ENCODE measurements at places on chromosomes 2 and 18. TPM values are rescaled to one million over a fixed set of nuclear protein-coding genes. Genes with fewer than 3 reads are reported as not detected.

CNTNAP5 gene
- 0.49 TPM for total RNA-seq

DSG1 gene
- total RNA-seq, result not detected

ASAP2 gene
- 16.5 TPM for total RNA-seq

APCDD1 gene
- 1.0 TPM for total RNA-seq

B3GNT7 gene
- 89.4 TPM for total RNA-seq

HAAO gene
- 0.97 TPM for total RNA-seq

SERPINB10 gene
- total RNA-seq, result not detected

LAMA3 gene
- 4.9 TPM for total RNA-seq

TEKT4 gene
- total RNA-seq, result not detected

KLHL29 gene
- 6.5 TPM for total RNA-seq

LINC00305 gene
- total RNA-seq, result not detected

COL3A1 gene
- total RNA-seq, result 0.17 TPM

DNA sequence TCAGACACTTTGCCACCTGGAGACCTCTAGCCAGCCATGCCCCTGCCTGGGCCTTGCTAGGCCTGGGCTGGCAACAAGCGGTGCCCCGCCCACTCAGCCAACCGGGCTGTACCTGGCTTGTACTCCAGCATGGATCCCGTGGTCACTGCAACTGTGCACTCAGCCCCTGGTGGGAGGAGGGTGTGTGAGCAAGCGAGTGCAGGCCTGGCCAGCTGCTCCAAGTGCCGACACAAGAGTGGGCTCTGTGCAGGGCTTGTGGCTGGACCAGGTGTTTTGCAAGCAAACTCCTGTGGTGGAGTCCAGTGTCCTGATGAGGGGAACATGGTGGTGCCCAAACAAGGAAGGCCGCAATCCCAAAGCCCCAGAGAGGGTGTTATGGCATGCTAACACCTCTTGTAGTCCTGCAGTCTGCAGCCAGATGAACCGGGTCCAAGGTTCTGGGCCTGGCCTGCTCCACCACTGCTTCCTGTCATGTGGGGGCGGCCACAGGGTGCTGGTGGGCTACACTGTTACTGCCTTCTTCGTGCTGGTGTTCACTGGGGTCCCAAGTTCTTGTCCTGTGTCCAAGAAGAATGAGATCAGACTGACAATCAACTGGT is 60.1 kb upstream of the CD28 start:
- no peak overlapping the region for H3K27ac ChIP-seq
- no peaks in the 10 kb centered on the region for H3K36me3 ChIP-seq
- no peak overlapping the region for H3K4me3 ChIP-seq
- no peak for DNase-seq

GRCh38 chr2:160993654-160994061 is 166.6 kb upstream of the TANK start:
- peaks cover 7% of the 10 kb centered on the region for H3K4me1 ChIP-seq
- H3K4me3 ChIP-seq, result no peak overlapping the region
- no peak overlapping the region for H3K27ac ChIP-seq
- no peak for DNase-seq
- no peaks in the 10 kb centered on the region for H3K27me3 ChIP-seq

- H3K27ac ChIP-seq, result no peak overlapping the region
- H3K27me3 ChIP-seq, result no peaks in the 10 kb centered on the region
- H3K4me1 ChIP-seq, result no peaks in the 10 kb centered on the region
- H3K36me3 ChIP-seq, result no peaks in the 10 kb centered on the region
Observed at GRCh38 chr2:240618776-240619175, 6.5 kb upstream of the GPR35 start.

DNA sequence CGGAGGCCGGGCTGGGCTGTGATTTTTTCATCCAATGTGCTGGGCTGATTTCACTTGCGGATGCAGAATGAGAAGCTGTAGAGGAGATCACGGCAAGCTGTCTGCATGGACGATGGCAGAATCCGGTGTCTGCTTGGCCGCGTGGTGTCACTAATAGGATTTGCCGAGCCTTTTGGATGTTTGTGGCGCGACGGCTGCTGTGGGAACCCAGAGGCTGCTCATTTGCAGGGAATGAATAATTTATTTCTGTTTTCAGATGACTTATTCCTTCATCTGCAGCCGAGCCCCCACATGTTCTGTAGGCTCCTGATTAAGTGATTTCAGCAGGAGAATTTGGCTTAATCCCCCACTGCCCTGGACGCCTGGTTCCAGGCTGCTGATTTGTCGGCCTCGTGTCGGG is 62.6 kb downstream of the ODC1 start:
- H3K4me3 ChIP-seq, result no peak overlapping the region
- peaks cover 16% of the 10 kb centered on the region for H3K4me1 ChIP-seq
- H3K27ac ChIP-seq, result no peak overlapping the region

- H3K4me3 ChIP-seq, result no peak overlapping the region
- H3K4me1 ChIP-seq, result peaks cover 5% of the 10 kb centered on the region
- no peaks in the 10 kb centered on the region for H3K36me3 ChIP-seq
- H3K27me3 ChIP-seq, result peaks cover 33% of the 10 kb centered on the region
- no peak for DNase-seq
Observed at GRCh38 chr2:177675825-177676224, 283.3 kb downstream of the AGPS start.

DNA sequence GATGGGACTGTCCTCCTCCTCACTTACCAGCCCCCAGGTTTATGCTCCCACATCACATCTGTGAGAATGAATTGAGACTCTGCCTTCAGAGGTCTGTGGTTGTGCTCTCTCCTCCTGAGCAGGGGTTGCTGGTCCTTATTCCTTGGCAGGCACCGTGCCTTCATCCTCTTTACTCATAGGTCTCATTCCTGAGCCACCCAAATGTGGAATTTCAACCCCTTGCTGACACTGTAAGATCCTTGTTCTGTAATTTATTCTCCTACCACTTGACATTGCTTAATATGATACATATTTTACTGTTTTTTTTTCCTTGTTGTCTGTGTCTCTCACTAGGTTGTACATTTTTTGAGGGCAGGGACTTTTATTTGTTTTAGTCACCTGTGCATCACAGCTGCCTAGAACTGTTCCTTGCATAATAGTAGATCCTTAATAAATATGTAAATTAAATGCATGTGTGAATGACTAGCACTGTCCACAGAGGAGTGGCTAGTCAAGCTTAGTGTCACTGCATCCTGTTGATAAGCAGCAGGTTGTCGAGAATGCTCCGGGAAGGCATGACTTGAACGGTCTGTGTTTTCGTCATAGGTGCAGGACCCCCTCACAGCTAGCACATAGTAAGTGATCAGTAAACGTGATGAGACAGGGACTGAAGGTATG is 180.6 kb downstream of the ZNF407 start:
- H3K4me1 ChIP-seq, result no peaks in the 10 kb centered on the region
- H3K27me3 ChIP-seq, result no peaks in the 10 kb centered on the region
- H3K27ac ChIP-seq, result no peak overlapping the region

GRCh38 chr2:236973343-236973980 is 112.2 kb upstream of the COPS8 start:
- peaks cover 16% of the 10 kb centered on the region for H3K4me1 ChIP-seq
- no peak overlapping the region for H3K4me3 ChIP-seq
- DNase-seq, result no peak
- H3K27ac ChIP-seq, result no peak overlapping the region
- no peaks in the 10 kb centered on the region for H3K36me3 ChIP-seq

GRCh38 chr18:79873449-79874110 is 75.8 kb downstream of the KCNG2 start:
- H3K27me3 ChIP-seq, result no peaks in the 10 kb centered on the region
- no peaks in the 10 kb centered on the region for H3K4me1 ChIP-seq
- no peak overlapping the region for H3K4me3 ChIP-seq
- no peaks in the 10 kb centered on the region for H3K36me3 ChIP-seq
- no peak overlapping the region for H3K27ac ChIP-seq

- H3K36me3 ChIP-seq, result no peaks in the 10 kb centered on the region
- no peaks in the 10 kb centered on the region for H3K27me3 ChIP-seq
- H3K4me1 ChIP-seq, result no peaks in the 10 kb centered on the region
- H3K4me3 ChIP-seq, result no peak overlapping the region
- H3K27ac ChIP-seq, result no peak overlapping the region
Observed at GRCh38 chr2:149858901-149859634, 271.5 kb upstream of the MMADHC start.
